HS-5 (cell line): ENCODE measurements at places on chromosomes 5 and 9.

- DNase-seq = peak; percentile 86
Measured at GRCh38 chr5:159240301-159240870, 22.7 kb upstream of the UBLCP1 start.

GRCh38 chr5:120241400-120241799 lies 222.7 kb upstream of the PRR16 start:
- no peak for DNase-seq

- no peak for DNase-seq
Measured at GRCh38 chr9:136225366-136225747, 20.3 kb downstream of the QSOX2 start.

- DNase-seq = no peak
Measured at GRCh38 chr5:158175934-158176481, 317.1 kb upstream of the CLINT1 start.

GRCh38 chr5:15560421-15560820 lies 60.4 kb downstream of the FBXL7 start:
- DNase-seq = no peak

DNA sequence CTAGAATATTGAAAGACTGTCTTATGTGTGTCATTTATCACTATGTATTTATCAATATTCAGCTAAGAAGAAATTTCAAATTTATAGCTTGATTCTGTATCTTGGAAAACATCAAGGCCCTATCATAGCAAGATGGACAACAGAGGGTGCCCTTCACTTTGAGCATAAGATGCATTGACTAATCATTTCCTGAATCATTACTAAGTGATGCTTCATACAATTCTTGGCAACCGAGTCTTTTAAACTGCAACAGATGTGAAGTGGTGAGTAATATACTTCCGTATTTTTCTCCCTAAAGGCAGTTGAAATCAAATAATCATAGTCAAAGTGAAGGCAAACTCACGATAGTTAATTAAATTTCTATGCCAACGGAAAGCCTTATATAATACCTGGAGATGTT lies 318.6 kb upstream of the RGMB start:
- DNase-seq = peak; percentile 95

DNA sequence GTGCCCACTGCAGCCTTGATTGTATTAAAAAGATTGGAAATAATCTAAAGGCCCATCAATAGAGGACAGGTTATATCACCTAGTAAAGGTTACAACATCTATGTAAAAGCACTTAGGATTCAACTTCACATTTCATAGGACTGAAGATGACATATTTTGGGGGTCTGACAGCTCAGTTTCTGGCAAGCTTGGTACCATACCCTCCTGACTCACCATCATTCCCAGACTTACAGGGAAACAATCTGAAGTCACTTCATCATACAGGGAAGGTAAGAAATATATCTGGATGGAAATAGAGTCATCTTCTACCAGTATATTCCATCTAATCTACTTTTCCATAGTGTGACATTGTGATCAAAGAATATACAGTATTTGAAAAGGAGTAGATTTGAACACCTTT lies 28.8 kb upstream of the DAB2 start:
- peak; percentile 53 for DNase-seq

DNA sequence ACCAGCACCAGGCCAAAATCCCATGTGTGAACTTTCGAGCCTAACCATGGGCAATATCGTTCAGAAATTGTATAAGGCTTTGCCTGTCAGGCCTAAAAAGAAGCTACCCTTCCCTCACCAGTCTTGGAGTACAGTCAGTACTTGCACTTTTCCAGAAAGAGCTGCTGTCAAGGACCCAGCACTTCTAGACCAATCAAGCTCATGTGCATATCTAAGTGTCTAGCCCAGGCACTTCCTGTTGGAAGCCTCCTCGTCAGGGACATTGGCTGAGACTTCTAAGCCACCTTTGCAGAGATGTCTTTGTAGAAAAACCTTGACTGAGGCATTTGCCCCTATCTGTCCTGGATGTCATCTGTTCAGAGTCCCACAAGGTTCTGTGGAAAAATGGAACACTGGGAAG lies 1930.5 kb downstream of the EFNA5 start:
- no peak for DNase-seq

DNA sequence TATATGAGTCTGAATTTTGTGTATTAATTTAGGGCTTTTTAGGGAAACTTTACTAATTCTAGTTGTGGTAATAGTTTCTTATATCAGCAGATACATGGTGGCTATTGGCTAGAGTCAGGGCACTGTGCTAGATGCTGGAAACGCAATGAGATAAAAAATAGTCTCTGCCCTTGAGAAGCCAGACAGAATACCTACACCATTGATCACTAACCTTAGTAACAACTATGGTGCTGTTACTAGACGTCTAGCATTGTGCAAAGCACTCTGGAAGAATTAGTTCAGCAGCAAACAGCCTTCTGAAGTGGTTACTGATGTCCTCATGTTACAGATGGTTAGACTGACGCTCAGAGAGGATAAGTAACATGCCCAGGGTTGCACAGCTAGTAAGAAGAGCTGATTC lies 61.8 kb downstream of the GDA start:
- no peak for DNase-seq

- DNase-seq = no peak
Measured at GRCh38 chr9:131739133-131739958, 530 bp downstream of the RAPGEF1 start.

GRCh38 chr5:133114933-133115310 lies 63.1 kb downstream of the HSPA4 start:
- DNase-seq = no peak

GRCh38 chr5:1522601-1523479 lies 920 bp downstream of the LPCAT1 start:
- DNase-seq = no peak

- DNase-seq = no peak
Measured at GRCh38 chr9:128045831-128046230, 21.3 kb downstream of the NAIF1 start.

- no peak for DNase-seq
Measured at GRCh38 chr5:1743061-1743768, 56.4 kb downstream of the MRPL36 start.

DNA sequence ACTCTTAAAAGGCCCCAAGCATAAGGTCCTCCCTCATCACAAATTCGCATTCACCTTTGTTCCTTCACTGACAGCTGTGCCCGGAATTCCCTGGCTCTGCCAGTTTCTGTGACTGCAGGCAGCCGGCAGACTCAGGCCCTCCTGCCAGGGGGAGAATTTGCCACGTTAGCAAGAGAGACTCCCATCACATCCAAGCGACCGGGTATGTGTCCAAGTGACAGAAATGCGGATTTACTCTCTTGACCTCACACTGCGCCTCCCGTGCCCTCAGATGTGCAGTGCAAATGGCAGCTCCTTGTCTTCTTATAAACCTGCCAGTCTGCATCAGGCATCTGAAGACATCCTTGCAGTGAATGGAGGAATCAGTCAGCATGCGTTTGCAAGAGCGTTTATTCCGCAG lies 187.1 kb upstream of the WWC1 start:
- DNase-seq = no peak

DNA sequence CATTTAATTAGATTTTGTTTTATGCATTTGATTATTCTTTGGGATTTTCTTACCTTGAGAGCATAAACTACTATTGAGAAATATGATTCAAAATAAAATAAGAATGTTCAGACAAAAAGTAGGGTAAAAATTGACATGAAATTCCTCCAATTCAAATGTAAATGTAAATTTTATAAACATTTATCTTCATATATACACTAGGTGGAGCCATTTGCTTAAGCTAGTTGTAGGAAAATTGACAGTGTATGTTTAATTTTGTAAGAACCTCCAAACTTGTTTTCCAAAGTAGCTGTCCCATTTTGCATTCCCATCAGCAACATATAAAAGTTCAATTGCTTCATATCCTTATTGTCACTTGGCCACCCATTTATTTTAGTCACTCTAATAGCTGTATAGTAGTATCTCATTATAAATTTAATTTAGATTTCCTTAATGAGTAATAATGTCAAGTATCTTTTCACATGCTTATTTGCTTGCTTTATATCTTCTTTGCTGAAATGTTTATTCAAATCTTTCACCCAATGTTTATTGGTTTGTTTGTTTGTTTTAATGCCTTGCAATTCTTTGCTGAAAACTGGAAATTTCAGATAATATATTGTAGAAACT lies 37.6 kb upstream of the SLCO6A1 start:
- DNase-seq = no peak

- DNase-seq = peak; percentile 93
Measured at GRCh38 chr5:163760498-163760897, 255.1 kb downstream of the MAT2B start.

DNA sequence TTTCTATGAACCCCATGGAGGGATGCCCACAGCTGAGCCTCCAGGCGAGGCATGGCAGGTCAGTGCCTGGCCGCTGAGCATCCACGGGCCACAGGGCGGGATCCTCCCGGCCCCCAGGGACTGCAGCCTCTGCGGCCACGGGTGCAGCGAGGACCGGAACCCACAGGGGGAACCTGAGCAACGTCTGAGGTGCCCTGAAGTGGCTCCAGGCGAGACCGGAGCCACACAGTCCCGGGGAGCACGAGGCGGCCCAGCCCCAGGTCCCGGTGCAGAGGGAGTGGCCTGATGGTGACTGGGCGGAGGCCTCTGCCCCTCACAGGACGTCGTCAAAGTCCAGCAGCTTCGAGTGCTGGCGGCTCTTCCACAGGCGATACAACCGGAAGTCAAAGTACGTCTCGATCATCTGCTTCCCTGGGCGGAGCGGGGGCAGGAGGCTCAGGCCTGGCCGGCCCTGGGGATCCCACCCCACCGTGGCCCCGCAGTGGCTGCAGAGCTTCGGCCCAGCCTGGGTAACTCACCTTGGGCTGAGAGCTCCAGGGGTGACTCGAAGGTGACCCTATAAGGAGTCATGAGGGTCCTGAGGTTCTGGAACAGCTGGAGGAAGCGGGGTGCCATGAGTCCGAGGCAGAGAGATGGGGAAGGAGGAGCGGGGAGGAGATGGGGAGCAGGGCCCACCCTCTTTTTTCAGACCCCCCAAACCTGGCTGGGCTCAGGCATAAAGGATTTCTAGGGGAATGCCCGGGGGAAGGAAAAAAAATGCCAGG lies 8.1 kb upstream of the ENTPD8 start:
- DNase-seq = no peak

GRCh38 chr9:4792054-4792571 lies 631 bp upstream of the RCL1 start:
- no peak for DNase-seq

DNA sequence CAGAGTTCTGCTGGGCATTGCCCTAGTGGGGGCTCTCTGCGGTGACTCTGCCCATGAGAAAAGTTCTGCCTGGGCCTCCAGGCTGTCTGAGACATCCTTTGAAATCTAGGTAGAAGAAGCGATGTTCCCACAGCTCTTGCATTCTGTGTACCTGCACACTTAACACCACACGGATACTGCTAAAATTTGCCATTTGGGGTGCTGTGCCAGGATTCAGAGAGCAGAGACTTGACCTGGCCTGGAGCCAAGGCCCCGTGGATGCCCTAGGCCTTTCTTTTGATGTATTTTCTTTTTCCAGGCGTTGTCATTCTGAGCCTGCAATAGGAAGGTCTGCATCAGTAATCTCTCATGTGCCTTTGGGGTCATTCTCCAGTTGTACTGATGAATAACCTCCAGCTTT lies 89.3 kb upstream of the IL12B start:
- DNase-seq = no peak

DNA sequence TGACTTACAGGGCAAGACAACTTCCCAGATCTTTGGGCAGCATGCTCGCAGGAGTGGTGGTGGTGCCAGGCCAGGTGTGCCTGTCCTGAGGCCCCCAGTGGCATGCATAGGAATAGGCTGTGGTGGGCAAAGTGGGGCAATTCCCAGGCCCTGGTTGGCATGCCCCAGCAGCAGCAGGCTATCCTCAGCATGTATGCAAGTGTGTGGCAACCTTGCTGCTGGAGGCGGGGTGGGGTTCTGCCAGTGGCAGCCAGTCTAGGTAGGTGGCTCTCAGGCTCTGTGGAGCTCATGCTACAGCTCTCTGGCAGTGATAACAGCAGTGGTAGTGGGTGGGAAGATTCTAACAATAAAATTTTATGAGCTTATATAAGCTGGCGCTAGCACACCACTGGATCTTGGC lies 27.7 kb upstream of the C6 start:
- no peak for DNase-seq

DNA sequence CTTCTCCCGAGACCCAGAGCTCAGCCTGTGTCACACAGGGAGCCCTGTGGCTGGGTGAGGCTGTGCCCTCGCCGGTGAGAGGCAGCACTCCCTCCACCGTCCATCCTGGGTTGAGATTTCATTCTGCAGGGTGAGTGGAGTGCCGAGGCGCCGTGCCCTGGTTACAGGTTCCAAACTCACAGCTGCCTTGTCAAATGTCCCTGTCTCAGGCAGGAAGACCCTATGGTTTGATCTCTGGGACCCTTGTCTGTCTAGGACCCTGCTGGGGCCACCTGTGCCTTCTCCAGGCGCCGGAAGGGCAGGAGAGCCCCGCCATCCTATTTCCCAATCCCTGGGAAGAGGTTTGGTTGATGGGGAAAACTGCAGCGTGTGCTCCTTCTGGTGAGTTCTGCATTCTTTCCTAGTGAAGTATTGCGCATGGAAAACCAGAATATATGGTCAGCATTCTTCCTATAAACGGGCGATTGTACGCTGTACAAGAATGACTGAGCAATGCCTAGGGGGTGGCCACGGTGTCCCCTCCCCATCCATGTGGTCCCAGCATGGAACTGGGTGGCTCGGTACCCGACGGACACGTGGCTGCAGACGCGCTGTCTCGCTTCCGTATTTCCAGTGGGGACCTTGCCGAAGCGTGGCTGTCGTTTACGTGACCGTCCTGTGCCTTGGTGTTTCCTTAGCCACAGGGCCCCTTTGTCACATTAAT lies 95.9 kb upstream of the COL5A1 start:
- DNase-seq = no peak

- no peak for DNase-seq
Measured at GRCh38 chr5:35863159-35863558, 6.5 kb downstream of the IL7R start.

GRCh38 chr9:76729980-76730737 lies 34.1 kb upstream of the PCA3 start:
- no peak for DNase-seq

- DNase-seq = no peak
Measured at GRCh38 chr5:17196697-17197096, 20.7 kb upstream of the BASP1 start.

DNA sequence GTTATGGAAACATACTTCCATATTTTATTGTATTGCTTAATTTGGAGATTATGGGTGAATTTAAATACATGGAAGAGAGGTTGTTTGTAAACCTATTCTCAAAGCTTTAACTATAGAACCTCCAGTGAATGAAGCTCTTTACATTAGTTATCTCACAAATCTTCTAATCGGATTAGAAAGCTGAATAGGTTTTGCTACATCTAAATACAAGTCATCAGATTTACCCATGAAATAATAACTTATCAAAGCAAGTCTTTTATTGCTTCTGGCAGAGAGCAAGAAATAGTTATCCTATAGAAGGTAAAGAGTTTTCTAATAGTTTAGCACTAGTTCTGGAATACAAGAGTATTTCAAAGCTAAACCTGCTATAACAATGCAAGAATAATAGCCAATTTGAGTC lies 104.4 kb upstream of the SREK1 start:
- no peak for DNase-seq

- no peak for DNase-seq
Measured at GRCh38 chr5:130066644-130067043, 162.4 kb downstream of the CHSY3 start.

- DNase-seq = no peak
Measured at GRCh38 chr9:110975278-110975677, 63.0 kb downstream of the LPAR1 start.
